ENCODE measurements at places on chromosomes 16 and 17. TPM values are rescaled to one million over a fixed set of nuclear protein-coding genes. Genes with fewer than 3 reads are reported as not detected.

DNA sequence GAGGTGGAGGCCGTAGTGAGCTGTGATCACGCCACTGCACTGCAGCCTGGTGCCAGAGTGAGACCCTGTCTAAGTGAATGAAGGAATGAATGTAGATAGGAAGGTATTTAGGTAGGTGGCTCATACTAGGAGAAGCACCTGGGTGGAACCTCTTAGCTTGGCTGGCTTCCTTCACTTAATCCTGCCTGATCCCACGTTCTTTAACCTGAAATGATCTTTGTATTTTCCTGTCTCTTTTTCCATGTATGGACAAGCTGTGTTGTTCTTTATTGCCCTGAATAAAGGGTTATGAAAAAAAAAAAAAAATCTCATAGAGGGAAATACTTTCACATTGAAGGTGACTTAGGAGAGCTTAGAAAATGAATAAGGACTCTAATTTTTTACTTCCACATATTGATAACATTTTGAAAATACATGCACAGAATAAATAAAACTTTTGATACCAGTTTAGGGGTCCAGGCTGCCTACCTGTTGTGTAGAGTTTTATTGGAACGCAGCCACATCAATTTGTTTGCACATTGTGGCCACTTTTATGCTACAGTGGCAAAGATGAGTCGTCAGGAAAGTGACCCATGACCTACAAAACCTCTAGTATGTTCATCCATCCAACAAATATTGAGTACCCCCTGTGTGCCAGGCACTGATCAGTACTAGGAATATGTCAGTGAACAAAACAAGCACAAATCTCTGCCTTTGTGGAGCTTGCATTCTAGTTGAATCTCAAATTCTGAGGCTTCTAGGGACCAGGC lies 44.6 kb downstream of the VPS35L start:
- DNase-seq = no peak

GRCh38 chr17:30093463-30094147 lies 23.0 kb upstream of the NSRP1 start:
- no peak for DNase-seq

DNA sequence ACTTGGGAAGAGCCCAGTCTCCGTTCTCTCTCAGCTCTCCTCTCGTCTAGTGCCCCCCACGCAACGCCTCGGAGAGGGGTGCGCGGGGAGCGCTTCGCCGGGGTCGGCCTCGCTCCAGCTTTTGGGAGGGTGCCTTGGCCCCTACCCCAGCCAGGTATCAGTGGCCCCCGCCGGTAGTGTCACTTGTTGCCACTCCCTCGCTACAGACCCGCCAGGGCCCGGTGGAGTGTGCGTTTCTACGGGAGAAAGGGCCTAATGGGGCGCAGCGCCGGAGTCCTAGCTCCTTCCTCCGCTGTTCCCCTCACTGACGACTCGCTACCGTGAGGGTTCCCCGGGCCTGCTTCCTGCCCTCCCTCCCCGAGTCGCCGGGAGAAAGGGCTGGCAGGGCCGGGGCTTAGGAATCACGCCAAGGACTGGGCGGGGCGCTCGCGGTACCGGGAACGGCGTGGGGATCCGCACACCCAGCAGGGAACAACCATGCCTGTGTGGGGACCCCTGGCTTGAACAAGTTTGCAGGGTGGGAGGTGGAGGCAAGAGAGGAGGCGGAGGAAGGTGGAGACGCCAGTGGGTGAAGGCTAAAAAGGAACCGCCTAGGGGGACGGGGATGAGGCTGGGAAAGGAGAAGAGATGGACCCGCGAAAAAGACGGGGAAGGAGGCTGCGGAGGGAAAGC lies 997 bp upstream of the CDH11 start:
- peak; percentile 73 for DNase-seq

DNA sequence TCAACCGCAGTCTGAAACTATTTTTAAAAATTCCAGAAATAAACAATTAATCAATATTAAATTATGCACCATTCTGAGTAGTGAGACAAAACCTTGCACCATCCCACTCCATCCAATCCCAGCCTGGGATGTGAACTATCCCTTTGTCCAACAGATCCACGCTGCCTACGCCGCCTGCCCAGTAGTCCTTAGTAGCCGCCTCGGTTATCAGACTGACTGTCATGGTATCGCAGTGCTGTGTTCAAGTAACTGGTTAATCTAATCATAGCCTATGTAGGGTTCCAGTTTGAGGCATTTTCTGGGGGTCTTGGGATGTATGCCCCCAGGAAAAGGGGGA lies 437.7 kb downstream of the HS3ST3B1 start:
- DNase-seq = no peak

- DNase-seq = no peak
Observed at GRCh38 chr17:52138350-52138749, 20.2 kb downstream of the CA10 start.

GRCh38 chr17:49553676-49554335 lies 21.9 kb upstream of the NXPH3 start:
- DNase-seq = no peak

- no peak for DNase-seq
Observed at GRCh38 chr17:77209330-77209748, 68.6 kb downstream of the SEC14L1 start.

GRCh38 chr16:72812672-72813071 lies 235.3 kb downstream of the ZFHX3 start:
- no peak for DNase-seq

DNA sequence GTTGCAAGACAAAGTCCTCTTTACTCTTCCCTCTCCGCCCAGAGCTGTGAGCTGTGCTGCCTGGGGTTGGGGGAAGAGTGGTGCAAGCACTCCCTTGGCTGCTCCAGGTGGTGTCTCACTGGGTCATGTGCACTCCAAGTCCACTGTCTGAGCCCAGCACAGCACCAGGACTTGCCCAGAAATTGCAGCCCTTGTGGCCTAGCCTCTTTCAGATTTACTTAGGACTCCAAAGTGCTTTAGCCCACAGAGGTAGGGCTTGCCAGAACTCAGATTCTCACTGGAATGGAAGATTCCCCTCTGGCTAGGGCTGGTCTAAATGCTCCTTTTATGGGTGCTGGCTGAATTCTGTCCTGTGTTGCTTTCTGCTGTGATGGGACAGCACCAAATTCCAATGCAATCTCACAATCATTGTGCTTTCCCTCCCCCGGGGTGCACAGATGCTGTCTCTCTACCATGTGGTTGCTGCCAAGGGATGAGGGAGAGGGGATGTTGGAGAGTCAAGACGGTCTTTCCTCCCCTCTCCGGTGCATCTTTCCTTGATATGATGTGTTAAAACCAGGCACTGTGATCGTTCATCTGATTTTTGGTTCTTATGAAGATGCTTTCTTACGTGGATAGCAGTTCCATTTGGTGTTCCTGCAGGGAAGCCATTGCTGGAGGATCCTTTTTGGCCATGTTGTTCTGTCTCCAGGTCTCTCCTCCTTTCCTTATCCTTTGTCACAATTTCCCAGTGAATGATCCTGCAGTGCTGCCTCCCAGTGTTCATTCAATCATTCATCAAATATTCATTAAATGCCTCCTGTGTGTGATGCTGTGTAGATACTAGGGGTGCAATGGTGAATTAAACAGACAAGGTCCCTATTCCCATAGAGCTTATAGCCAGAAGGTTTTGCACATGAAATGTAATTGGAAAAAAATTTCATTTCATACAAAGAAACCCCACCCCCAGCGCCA lies 216.3 kb downstream of the SPECC1 start:
- DNase-seq = no peak

GRCh38 chr17:37117373-37118142 lies 168.8 kb downstream of the AATF start:
- DNase-seq = no peak

DNA sequence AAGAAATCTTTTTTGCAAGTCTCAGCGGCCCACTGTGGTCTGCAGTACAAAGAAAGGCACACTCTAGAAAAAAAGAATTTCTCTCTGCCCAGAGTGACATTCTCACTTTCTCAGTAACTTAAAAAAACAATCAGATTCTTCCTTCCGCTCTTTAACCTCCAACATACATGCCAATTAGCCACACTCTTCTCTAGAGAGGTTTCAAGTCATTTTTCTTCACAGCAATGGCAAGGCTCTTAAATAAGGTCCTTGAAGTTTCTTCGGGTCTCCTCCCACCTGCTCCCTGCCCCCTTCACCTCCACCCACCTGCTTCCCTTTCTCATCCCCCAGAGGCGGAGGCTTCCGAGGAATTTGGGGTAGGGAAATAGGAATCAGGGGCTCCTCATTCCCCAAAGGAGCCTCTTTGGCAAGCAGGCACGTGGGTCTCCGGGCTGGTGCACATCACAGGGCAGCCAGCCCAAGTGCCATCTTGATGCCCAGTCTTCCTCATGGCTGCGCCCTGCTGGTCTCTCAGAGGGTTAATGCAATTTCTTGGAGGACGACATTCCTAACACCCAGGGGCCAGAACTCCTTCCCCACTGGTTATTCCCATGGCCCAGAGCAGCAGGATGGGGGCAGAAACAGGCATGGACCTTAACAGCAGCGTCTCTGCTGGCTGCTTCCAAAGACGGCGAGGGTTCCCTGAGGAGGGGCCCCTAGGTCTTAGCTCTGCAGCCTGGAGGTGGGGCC lies 855 bp upstream of the MEOX1 start:
- DNase-seq = no peak

- DNase-seq = no peak
Observed at GRCh38 chr16:23564575-23565363, 7.2 kb downstream of the UBFD1 start.

- no peak for DNase-seq
Observed at GRCh38 chr16:47732122-47732521, 271.0 kb downstream of the PHKB start.

DNA sequence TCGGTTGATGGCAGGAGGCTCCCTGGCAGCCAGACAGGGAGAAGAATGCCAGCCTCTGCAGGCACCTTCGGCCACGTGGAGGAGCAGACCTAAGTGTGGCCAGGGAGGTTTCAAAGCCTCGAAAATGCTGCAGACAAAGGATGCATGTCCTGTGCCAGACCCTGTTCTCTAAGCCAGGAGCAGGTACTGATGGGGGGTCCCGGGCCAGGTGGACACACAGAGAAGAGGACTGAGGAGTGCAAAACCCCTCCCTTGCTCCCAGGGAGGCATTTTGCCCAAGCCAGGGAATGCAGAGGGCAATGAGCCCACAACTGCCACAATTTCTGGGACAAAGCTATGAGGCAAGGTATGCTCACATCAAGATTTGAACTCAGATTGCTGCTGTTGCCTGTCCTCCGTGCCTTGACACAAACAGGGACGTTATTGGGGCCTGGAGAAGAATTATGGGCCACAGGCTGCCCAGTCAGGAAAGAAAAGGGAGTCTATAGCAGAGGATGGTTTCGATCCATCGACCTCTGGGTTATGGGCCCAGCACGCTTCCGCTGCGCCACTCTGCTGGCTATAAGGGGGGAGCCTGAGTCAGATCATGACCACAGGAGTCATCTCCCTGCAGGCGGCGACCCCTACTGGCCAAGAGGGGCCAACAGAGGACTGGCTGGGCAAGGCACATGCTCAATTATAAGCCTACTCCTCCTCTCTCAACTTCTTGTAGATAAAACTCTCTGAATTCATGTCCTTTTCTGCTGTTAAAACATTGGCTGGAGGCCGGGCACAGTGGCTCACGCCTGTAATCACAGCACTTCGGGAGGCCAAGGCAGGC lies 25.1 kb upstream of the FOXK2 start:
- DNase-seq = peak; percentile 89

DNA sequence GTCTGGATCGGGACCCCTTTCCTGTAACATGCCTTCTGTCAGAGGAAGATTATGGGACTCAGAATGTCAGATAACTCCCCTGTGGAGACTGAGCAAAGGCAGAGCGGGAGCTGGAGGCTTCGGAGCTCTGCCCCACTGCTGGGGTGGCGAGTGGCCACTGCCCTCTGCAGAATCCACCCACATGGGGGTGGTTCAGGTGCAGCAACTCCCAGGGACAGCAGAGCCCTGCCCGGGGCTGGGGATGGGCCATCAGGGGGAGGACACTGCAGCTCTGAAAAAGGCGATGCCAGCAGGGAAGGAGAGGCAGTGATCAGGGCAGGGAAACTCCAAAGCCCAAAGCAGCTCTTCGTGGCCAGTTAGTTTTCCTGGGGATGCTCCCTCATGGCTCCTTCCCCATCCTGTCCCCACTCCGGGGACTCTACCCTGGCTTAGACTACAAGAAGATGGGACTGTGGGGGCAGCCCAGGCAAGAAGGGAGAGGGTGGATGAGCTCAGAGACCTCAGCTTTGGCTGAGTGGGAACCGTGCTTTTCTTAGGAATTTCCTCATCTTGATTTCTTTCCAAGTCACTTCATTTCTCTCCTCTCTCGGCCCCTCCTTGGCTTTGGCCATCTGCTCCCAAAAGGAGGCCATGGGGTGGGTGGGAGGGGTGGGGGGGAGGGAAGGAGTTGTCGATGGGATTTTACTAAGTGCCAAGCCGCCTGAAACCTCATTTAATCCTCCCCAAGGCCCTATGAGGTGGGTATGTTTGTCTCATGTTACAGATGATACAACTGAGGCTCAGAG lies 4.0 kb downstream of the CA4 start:
- no peak for DNase-seq

DNA sequence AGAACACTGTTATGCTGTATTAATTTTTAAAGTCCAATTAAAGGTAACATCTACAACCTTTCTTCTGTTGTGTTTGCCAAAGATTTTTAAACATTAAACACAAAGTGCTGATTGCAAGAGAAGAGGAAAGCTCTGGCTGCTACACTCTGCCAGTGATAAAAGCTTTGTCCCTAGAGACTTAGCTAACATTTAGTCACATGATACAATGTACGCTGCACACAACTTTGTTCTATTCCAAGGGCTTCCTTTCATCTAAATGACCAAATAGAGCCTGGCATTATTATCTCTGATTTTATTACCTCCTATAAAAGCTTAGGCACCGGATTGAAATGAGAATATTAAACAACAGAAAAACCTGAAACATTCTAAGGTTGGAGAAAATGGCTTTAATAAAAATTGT lies 388.7 kb upstream of the PMFBP1 start:
- DNase-seq = no peak

- DNase-seq = no peak
Observed at GRCh38 chr16:74153773-74154172, 142.8 kb upstream of the PSMD7 start.

DNA sequence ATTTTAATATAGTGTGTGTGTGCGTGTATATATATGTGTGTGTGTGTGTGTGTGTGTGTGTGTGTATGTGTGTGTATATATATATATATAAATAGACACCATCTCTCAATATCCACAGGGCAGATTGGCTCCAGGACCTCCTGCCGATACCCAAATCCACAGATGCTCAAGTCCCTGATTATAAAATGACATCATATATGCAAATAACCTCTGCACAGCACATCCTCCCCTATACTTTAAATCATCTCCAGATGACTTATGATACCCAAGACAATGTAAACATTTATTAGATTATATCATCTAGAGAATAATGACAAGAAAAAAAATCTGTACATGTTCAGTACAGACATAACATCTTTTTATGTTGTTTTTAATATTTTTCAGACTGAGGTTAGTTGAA lies 7.8 kb downstream of the DUSP3 start:
- no peak for DNase-seq

GRCh38 chr17:19569785-19570543 lies 36.3 kb downstream of the SLC47A1 start:
- no peak for DNase-seq

GRCh38 chr16:27267037-27267677 lies 1.4 kb downstream of the NSMCE1 start:
- DNase-seq = no peak

GRCh38 chr16:21703589-21704174 lies 39.9 kb downstream of the OTOA start:
- DNase-seq = no peak

- no peak for DNase-seq
Observed at GRCh38 chr16:87032554-87032953, 284.6 kb downstream of the C16orf95 start.

The SOX8 gene
- 4.1 TPM for polyA plus RNA-seq

The PSMD3 gene
- 92.5 TPM for polyA plus RNA-seq

The ITGAX gene
- 2.0 TPM for polyA plus RNA-seq

The KRT36 gene
- polyA plus RNA-seq = not detected

The CACNA1H gene
- polyA plus RNA-seq = 3.4 TPM

The TBC1D3H gene
- not detected for polyA plus RNA-seq

All from left lung (tissue), 14 donors.